NCI-H526 (cell line): ENCODE measurements at places on chromosomes 1 and 21.

DNA sequence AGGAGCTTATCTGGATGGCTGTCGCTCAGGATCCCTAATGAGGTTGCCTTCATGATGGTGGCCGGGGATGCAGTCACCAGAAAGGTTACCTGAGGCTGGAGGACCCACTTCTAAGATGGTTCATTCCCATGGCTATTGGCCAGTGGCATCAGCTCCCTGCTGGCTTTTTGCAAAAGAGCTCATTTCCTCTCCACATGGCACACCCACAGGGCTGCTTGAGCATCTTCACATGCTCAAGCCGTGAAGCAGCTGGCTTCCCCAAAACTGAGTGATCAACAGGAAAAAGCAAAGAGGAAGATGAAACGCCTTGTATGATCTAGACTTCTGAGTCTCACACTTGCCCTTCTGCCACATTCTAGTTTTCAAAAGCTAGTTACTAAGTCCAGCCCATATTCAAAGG lies 124.6 kb upstream of the CXADR start:
- no peak for DNase-seq

- DNase-seq = no peak
Measured at GRCh38 chr1:109802136-109802900, 38.6 kb upstream of the EPS8L3 start.

GRCh38 chr21:41669533-41669830 lies 97.4 kb downstream of the RIPK4 start:
- no peak for DNase-seq

- no peak for DNase-seq
Measured at GRCh38 chr1:84890566-84890965, 2.4 kb downstream of the LPAR3 start.

DNA sequence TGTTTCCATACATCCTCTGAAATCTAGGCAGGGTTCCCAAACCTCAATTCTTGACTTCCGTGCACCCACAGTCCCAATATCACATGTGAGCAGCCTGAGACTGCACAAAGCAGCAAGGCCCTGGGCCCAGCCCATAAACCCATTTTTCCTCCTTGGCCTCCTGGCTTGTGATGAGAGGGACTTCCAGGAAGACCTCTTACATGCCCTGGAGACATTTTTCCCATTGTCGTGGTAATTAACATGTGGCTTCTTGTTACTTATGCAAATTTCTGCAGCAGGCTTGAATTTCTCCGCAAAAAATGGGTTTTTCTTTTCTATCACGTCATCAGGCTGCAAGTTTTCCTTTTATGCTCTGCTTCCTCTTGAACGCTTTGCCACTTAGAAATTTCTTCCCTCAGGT lies 3.3 kb upstream of the PIGK start:
- no peak for DNase-seq

DNA sequence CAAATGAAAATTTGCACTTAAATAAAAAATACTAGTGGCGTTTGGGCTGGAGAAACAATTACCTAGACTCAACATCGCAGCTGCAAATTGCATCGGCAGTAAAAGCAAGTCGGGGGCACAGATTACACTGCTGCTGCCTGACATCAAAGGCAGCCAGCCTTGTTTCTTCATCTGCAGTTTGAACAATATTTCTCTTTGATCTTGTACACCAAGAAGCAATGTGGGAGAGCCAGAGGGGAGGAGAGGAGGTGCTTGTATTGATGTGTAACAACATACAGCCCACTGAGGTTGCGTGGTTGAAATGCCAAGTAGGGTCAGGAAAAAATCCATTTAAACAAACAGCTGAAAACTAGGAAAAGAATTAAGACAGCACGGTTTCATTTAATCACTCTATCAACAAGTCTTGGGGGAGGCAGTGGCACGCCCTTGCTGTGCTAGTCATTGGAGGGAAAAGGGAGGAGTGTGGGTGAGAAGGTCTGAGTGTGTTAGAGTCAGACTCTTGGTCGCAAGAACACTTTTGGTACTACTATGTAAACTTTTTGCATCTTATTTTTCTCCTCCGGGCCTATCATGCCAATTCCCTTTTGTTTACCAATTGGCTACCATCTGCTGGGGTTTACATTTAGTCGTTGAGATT lies 456.5 kb downstream of the OMA1 start:
- DNase-seq = no peak

DNA sequence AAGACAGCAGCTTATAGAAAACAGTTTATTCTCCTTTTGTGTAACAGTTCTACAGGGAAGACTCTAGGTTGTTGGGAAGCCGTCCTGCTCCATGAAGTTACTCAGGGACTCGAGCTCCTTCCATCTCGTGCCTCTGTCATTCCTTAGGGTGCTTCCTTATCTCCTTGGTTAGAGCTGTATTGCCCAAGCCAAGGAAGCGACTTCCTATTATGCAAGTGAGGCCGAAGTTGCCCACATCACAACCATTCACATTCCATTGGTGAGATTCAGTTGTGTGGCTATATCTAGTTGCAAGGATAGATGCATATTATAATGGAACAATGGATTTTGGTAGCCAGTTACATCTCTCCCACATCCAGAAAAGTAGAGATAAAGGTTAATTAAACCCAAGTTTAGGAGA lies 9.0 kb downstream of the GSTM5 start:
- DNase-seq = no peak

- DNase-seq = no peak
Measured at GRCh38 chr1:167423684-167424619, 94.4 kb downstream of the CD247 start.

GRCh38 chr21:31397939-31398338 lies 53.9 kb upstream of the TIAM1 start:
- DNase-seq = no peak

GRCh38 chr1:227883641-227884301 lies 64.0 kb downstream of the WNT9A start:
- no peak for DNase-seq

- DNase-seq = no peak
Measured at GRCh38 chr1:52152572-52152971, 10.7 kb downstream of the ZFYVE9 start.

DNA sequence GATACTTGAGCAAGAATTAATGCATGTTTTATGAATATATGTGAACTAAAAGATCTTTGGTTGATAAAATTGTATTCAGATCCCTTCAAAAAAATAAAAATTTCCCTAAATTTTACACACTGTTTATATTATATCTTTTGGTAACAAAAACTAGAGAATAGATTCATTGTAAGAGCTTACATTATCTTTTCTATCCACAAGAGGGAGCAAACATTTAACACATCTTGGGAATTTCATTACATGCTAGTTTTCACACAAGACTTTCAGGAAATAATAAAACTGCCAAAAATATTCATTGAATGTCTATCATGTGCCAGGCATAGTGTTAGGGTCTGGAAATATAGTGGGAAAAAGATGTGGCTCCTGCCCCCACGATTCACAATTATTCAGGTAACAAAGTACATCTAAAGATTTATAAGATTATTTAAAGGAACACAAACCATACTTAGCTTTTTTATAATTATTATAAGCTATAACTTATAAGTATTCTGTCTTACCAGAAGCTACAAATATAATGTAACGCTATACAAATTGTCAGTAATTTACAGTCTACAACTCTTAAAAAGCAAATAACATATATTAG lies 30.6 kb downstream of the FAF1 start:
- DNase-seq = peak; percentile 21

DNA sequence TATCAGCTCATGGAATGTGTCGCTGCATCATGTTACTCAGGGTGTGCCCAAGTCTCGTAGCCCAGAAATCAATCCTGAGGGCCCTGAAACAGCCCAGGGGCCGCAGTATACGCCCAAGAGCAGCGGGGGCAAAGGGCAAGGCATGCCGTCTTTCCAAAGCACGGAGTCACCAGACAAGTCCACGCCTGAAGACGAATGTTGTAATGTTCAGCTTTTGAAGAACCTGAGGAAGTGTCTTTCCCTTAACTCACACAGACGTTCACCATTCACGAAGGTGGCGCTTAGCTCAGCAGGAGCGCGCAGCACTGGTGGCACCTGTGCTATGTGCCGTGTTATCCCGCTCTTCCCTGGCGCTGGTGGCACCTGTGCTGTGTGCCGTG lies 18.8 kb upstream of the PWP2 start:
- no peak for DNase-seq

DNA sequence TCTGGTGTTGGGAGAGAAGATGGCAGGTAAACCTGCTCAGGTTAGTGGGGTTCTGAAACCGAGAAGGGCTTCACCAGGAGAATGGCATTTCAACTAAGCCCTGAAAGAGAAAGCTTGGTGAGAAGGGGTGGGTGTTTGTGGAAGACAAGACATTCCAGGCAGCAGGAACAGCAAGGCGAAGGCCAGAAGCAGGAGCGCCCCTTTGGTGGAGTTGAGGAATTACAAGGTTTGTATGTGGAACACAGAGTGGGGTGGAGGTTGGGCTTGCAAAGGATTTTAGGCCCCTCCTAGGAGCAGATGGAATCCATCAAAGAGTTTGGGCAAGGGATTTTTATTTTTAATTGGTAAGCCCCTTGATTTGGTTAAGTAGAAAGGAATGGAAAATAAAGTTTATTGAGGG lies 24.8 kb upstream of the ELOA start:
- DNase-seq = peak; percentile 24

GRCh38 chr1:111958851-111959250 lies 30.6 kb downstream of the KCND3 start:
- DNase-seq = no peak

GRCh38 chr1:210527091-210527490 lies 198.4 kb downstream of the HHAT start:
- no peak for DNase-seq

DNA sequence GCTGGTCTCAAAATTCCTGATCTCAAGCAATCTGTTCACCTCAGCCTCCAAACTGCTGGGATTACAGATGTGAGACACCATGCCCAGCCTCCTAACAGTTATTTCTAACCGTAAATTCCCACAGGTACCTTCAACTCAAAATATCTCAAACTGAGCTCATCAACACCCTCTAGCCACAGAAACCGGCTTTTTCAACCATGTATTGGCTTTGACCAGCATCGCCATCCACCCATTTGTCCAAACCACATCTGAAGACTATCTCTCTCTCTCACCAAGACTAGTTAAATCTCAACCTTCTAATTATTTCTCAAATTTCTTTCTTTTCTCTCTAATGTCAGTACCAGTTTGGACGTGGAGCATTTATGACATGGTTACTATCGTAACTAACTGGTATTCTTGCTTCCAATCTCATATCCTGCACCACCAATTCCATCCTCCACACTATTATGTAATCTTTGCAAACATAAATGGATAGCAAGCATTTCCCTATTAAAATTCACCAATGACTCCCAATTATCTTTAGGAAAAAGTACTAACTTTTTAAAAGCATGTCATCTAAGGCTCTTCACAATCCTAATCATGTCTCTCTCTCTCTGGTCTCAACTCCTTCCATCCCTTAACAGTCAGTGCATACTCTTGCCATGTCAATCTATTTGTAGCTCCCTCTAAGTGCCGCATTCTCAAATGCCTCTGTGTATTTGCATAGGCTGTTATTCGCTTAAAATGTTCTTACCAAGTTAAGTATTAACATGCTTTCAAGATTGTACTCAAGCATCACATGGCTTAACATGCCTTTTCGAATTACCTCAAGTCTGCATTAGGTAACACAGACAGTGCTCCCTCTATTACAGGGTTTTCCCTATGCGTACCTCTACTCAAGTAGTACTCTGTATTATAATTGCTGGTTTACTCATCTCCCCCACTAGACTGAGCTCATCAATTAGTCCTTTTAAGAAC lies 18.1 kb downstream of the RSBN1 start:
- no peak for DNase-seq

- DNase-seq = peak; percentile 54
Measured at GRCh38 chr1:147717051-147717705, 43.2 kb downstream of the GJA5 start.

DNA sequence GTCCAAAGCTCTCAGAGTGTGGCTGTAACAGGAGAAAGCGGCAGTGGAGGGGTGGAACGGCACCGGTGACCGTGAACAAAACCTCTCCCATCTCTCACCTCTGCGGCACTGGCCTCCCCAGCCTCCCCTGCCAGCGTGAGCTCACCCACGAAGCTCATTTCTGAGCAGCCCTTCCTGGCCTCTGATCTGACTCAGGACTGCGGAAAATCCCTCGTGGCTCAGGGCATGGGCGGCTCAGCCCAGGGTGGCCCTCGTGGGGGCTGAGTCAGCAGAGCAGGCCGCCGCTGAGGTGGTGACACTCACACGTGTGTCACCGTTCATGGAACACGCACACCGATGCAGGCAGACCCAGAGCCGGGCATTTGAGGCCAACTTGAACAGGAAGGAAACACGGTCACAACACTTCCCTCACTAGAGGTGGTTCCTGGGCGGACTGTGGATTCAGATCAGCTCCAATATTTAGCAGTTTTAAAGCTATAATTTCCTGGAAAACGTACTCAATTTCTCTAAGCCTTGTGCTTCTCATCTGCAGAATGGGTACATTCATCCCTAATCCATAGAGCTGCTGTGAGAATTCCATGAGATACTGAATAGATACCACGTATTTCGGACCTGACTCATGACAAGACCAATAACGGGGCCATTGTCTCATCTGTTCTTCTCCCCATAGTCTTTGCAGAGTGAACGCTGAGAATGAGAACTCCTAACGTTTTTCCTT lies 115.0 kb upstream of the TMPRSS2 start:
- no peak for DNase-seq

DNA sequence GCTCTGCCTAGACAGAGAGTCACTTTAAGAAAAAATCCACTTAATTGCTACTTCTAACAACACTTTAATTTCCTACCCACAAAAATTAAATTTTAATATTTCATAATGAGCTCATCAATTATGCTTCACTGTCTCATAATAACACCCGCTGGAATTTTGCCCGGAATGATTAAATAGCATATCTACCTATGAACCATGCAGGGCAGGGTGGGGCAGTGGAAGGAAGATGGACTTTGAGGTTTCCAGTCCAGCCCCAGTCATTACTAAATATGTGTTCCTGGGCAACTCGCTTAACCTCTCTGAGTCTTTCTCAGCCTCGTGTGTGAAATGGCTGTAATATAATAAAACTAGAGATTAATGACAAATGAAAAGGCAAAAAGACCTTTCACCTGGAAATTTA lies 32.8 kb upstream of the SLC45A1 start:
- no peak for DNase-seq

- DNase-seq = no peak
Measured at GRCh38 chr1:27873671-27874384, 1.5 kb downstream of the THEMIS2 start.
